Stimulated activated CD8-positive, alpha-beta memory T cell treated with anti-CD3 and anti-CD28 coated beads, Interleukin-7, amount 100 ng/mL, for 1 hour (primary cell): ENCODE measurements at places on chromosomes 1 and 21.

- no peak for DNase-seq
These were observed 20.0 kb upstream of the FCER1A start for GRCh38 chr1:159282118-159282517.

DNA sequence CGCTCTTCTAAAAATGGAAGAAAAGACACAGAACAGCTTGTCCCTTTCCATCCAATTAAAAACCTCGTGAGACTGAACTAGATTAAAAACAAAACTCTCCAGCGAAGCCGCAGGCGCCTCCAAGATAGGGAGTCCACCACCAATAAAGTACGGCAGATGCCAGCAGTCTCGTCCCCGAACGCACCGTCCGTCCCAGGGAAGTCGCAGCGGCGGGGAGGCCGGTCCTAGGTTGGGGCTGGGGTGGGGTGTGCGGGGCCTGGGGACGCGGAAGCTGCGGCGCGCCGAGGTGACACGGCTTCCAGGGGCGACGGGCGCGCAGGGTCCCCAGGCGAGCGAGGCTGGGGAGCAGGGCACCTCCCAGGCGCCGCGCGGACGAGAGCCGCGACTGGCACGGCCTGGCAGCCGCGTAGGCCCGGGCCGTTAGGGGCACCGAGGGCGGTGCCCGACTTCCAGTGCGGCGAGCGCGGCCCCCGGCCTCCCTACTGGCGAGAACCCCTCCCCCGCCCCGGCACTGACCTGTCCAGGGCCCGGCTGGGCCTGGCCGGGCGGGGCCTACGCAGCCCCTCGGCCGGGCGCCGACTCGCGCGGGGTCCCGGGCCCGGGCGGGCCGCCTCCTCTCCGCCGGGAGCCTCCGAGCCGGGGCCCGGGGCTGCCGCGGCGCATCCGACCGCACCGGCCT lies 28.3 kb upstream of the A3GALT2 start:
- no peak for DNase-seq

DNA sequence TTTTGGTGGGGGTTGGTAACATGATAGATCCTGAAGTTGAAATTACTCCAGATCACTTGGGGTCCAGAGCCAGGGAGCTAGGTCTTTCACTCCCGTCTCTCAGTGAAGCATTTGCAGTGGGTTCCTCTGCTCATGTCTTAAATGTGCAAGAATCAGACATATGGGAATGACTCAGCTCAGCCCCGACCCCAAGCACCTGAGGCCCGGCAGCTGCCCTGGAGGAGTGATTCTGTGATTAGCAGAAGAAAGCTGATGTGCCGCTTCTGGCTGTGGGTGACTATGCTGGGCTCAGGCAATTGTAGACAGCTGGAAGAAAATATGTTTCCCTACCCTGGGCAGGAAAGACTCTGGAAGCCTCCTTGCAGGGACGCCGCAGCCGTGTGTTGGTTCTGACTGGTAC lies 601.7 kb downstream of the NPHP4 start:
- DNase-seq, result no peak

DNA sequence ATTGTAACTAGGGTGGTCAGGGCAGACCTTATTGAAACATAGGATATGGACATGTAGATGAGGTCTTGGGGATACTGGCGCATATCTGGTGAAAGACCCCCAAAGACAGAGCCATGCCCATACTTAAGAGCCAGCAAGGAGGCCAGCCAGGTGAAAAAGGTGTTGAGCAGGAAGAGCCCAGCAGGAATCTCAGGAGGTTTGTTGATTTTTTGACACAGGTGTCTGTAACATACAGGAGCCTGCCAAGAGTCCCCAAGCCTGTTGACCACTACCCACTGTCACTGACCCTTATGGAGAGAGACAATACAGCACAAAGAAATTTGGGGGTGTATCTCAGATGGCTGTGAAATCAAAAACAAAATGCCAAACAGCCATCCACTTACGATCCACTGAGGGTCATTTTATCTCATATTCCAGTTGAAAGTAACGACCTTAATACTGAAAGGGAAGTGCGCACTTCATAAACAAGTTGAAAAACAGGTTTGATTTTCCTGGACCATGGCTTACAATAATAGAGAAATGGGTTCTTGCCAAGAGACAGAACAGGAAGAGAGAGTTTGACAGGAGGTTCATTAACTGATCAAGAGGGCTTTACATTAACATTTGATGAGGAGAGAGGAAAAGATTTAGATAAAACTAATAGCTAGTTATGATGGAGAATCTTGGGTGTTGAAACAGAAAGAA lies 163.6 kb downstream of the GLUL start:
- DNase-seq, result no peak

DNA sequence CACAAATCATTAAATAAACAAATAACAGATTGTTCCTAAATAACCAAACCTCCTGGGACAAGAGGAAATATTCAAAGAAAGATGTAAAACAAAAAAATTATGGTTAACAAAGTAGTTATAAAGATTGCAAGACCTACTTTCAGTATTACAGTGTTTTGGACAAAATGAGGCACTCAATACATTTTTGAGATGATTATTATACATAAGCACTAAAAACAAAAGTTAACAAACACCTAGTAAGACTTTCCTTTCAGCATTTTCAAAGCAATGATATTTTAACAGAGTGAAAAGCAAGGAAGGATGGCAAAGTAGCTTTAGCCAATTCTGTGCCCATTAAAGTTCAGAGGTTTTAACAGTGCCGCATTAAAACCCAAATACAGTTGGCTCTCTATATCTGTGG lies 17.2 kb downstream of the OMA1 start:
- DNase-seq, result no peak

GRCh38 chr1:5951846-5952410 lies 40.3 kb downstream of the NPHP4 start:
- DNase-seq, result no peak

- DNase-seq, result no peak
These were observed 9.5 kb downstream of the ETNK2 start for GRCh38 chr1:204142032-204142974.

GRCh38 chr1:34378968-34379856 lies 202.5 kb downstream of the C1orf94 start:
- DNase-seq, result no peak

DNA sequence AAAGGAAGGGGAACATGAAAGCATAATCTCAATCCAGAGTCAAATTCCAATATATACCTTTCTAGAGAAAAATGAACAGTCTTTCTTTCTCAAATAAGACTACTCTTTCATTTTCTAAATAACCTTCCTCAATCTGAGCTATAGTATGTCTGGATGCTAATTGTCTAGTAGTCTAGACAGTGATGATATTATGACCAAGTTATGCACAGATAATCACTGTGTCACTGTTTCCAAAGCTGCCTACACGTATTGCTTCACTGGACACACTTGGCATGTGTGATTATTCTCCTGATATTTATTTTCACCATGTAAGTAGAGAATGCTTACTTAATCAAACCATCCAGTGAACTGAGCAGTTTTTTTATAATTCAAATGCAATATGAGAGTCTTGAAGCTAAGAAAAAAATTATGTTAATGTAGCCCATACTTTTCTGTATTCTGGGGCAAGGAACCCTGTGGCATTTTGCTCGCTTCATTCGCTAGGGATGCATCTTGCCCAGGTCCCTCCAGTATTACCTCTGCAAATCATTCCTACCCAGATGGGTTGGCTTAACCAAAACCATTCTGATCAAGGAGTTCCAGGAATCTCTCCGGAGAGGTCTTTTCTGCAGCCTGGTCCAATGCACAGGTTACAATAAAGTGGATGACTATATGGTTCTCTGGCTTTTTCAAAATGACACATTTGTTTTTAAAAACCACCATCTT lies 303.1 kb upstream of the RUNX1 start:
- DNase-seq, result no peak

DNA sequence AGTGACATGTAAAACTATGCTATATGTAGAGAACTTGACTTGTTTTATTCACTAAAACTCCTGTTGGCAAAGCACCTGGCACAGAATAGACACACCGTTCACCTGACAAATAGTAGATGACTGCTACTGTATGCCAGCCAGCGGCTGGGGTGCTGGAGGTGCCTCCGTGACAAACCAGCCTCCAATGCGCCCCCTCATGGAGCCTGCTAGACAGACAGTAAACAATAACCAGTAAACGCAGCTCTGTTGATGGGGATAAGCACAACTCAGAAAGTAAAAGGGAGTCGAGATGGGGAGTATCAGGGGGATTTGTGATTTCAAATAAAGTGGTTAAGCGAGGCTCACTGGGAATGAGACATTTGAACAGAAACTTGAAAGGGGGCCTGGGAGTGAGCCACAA lies 107.2 kb downstream of the PRDM2 start:
- no peak for DNase-seq

GRCh38 chr1:181134543-181135436 lies 46.3 kb downstream of the IER5 start:
- no peak for DNase-seq

DNA sequence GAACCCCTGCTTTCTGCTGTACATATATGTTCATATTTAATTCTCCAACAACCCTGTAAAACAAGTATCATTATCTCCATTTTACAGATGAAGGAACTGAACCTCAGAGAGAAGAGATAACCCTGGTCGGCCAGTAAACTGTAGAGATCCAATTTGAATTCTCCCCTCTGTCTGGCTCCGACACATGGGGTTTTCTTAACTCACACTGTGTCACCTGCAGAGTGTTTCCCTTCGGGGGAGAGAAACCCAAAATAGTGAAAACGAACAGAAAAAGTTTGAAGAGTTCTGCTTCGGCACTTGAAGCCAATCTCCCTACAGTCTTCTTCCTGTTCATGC lies 17.4 kb upstream of the BCAR3 start:
- DNase-seq, result no peak

DNA sequence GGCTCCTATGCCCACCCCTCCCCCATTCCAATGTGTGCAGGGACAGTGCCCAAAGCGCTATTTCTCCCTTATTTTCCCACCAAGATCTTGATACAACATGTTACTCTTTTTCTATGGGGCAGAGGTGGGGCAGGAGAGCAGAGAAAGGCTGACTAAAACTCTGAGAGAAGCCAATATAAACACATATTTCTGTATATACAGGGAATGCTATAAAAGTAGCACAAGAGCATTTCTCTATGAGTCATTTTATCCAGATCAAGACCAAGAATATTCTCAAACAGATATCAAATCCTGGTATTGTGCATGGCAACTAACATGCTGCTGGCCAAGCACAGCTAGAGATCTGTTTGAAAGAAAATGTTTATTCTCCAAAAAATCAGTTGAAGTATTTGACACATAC lies 7.3 kb downstream of the WDR26 start:
- no peak for DNase-seq
